NCI-H187 (cell line): ENCODE measurements at places on chromosomes 11 and 22.

- DNase-seq = peak; percentile 34
Measured at GRCh38 chr11:225734-226453, 10.2 kb downstream of the SIRT3 start.

DNA sequence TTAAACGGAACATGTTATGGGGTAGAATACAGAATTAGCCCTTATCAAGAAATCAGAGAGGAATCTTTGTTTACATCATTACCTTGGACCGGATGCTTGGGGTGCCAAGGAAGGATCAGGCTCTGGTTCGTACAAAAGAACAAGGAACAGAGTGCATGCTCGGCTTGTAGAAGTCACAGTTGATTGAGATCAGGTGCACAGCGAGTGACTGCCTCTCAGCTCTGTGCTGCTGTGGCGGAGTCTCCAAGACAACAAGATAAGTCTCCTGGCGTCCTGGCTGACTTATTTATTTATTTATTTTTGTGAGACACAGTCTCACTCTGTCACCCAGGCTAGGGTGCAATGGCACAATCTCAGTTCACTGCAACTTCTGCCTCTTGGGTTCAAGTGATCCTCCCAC, 31.8 kb downstream of the GLB1L2 start:
- peak; percentile 66 for DNase-seq

DNA sequence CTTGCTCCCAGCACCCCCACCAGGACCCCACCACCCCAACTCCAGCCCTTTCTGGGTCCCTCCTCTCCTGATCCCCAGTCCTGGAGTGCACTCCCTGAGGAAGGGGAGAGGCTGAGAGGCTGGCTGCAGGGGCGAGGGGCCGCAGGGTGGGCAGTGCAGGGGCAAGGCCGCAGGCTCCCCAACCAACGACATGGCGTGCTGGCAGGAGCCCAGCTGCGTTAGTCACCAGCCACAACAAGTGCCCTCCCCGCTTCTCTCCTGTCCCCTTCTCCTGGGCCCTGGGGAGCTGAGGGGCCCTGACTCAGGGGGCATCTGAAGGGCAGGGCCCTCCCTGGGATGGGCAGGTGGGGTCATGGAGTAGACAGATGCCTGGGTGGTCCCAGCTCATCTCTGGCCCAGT, 2.3 kb downstream of the CABP7 start:
- no peak for DNase-seq

DNA sequence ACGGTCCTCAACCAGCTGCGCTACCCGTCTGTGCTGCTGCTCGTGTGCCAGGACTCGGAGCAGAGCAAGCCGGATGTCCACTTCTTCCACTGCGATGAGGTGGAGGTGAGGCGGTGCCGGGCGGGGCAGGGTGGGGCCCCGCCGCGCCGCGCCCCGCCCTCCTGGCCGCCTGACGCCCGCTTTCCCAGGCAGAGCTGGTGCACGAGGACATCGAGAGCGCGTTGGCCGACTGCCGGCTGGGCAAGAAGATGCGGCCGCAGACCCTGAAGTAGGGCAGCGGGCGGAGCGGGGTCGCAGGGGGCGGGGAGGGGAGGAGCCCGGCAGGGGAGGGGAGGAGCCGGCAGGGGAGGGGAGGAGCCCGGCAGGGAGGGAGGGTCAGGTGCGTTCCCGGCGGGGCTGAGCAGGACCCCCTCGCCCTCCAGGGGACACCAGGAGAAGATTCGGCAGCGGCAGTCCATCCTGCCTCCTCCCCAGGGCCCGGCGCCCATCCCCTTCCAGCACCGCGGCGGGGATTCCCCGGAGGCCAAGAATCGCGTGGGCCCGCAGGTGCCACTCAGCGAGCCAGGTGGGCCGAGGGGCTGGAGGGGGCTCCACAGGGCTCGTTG, 14.7 kb downstream of the EPS8L2 start:
- no peak for DNase-seq

DNA sequence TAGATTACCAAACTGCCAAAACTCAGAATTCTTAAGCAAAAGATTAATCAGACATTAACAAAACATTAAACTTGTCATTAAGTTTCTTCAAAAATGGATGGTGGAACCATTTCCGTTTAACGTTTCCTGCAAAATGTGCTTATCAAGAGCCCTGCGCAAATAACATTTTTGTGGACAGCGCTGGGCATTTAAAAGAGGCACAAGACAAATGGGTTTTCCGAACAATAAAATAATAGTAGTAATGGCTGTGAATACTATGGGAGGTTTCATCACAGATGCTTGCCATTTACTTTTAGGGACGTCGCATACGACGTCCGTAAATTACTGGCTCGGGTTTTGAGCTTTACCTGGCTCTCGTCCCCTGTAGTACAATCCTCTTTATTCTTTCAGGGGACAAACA, 1.1 kb downstream of the NPAT start:
- no peak for DNase-seq

- DNase-seq = no peak
Measured at GRCh38 chr11:85628771-85629341, 463 bp downstream of the TMEM126B start.

DNA sequence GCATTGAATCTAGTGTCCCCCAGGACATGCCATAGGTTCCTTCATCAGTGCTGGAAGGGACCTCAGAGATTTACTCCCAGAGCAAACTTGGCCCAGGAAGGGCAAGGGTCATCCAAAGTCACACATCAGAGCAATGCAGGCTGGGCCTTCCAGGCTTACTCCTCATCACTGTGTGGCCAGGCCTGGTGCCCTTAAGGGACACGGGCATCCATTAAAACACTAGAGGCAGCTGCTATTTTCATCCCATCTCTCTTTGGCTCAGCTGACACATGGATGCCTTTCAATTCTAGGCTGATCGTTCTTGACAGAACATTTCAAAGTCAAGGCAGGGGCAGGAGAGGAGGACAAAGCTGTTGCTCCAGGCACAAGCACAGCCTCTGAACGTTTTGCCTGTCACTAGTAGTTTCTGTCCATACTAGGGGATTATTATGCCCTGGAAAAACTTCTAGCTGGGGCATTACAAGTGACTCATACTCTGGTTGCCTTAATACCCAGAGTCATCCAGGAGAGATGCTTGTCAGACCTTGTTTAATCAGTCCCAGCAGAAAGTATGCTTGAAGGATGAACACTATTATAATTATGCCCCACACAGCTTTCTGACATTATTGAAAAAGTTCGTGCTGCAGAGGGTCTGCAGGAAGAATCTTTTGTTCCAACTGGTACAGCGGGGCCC, 240.3 kb downstream of the TENM4 start:
- no peak for DNase-seq

DNA sequence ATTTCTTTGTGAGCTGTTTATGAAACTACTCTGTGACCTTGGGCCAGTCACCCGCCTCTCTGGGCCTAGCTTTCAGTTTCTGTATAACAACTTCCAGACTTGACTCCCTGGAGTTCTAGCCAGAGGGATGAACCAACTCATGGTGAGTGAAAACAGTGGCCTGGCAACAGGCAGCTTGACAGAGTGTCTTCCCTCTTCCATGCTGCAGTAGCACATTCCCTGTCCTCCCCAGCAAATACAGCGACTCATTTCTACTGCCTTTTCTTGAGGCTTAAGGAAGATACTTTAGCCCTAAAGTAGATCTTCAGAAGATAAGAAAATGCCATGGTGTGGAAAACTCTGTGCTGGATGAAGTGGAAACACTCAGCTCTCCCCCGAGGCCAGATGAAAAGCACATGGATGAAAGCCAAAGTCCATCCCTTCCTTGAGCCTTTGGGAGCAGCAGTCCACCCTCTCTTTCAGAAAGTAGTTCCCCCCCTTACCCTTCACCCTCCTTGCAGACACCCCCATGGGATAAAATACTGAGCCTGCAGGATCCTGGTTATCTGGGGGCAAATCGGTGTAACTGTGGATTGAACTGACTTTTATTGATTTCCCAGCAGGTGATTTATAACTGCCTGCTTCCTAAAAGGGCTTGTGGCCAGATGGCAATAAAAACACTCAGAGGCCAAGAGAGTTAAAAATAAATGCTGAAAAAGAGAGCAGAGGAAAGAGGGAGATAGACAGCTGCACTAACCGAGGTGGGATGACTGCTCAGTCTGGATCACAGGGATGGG, 24.1 kb downstream of the IRAG1 start:
- peak; percentile 63 for DNase-seq

- no peak for DNase-seq
Measured at GRCh38 chr11:118533769-118534729, 3.1 kb downstream of the TMEM25 start.

- no peak for DNase-seq
Measured at GRCh38 chr22:41401781-41402648, 20.3 kb downstream of the TEF start.

DNA sequence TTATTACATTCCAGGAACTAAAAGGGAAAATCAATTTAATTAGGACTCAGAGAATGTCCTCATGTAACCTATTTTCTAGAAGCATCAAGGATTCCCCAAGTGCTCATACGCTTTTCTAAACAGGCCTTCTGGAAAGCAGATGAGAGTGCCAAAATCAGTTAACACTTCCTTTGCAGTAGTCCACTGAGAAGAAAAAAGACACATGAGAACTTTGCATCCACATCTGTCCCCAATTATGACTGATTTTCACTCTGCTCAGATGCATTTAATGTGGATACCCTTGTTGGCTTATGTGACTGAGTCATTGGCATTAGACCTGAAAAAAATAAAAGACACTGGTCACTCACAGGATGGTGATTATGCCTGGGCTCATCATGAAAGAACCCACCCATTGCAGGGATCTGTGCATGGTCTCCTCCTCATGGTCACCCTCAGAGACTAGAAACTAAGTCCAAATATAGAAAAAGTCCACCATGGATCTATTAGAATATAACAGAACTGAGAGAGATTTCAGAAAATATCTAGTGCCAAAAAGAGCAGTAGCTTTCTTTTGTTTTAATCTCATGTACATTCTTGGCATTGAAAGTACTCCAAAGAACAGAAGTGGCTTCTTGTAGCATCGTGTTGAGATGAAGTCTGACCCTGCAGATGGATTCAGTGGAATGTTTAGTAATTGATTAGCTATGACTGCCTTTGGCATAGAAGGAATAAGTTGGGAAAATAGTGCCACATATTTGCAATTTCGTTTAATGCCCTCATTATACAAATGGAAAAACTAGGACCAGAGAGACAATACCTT, 48.8 kb upstream of the FIBIN start:
- no peak for DNase-seq

- no peak for DNase-seq
Measured at GRCh38 chr22:19815823-19816290, 38.8 kb downstream of the GNB1L start.
